Kidney (tissue), 22 donors: ENCODE measurements at places on chromosomes 2 and 18. TPM values are rescaled to one million over a fixed set of nuclear protein-coding genes. Genes with fewer than 3 reads are reported as not detected.

GRCh38 chr2:17816396-17817245 lies at the start of gene MSGN1:
TSS of gene MSGN1 (plus strand) at chr2:17816460. CDS start at chr2:17816519, 59 bp downstream.
- DNase-seq = no peak

GRCh38 chr18:22439447-22439846 lies 21.7 kb upstream of the CTAGE1 start:
- no peak for DNase-seq

DNA sequence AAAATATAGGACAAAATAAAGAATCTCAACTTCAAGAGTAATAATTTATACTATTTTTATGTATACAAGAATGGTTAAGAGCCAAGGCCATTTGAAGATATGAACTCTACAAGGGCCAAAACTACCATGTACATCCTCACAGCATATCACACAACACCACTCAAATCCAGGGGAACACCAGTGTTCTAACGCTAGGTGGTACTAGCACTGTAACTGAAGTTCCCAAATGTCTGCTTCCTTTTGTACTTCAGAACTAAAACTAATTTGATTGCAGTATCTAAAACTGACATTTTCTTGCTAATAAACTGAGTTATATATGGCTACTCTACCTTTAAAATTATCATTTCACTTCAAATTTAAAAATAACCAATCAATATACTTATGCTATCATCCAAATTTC lies 47.0 kb downstream of the REV1 start:
- DNase-seq = no peak

- DNase-seq = no peak
These were observed 100.8 kb upstream of the ATP5MC3 start for GRCh38 chr2:175282300-175282699.

DNA sequence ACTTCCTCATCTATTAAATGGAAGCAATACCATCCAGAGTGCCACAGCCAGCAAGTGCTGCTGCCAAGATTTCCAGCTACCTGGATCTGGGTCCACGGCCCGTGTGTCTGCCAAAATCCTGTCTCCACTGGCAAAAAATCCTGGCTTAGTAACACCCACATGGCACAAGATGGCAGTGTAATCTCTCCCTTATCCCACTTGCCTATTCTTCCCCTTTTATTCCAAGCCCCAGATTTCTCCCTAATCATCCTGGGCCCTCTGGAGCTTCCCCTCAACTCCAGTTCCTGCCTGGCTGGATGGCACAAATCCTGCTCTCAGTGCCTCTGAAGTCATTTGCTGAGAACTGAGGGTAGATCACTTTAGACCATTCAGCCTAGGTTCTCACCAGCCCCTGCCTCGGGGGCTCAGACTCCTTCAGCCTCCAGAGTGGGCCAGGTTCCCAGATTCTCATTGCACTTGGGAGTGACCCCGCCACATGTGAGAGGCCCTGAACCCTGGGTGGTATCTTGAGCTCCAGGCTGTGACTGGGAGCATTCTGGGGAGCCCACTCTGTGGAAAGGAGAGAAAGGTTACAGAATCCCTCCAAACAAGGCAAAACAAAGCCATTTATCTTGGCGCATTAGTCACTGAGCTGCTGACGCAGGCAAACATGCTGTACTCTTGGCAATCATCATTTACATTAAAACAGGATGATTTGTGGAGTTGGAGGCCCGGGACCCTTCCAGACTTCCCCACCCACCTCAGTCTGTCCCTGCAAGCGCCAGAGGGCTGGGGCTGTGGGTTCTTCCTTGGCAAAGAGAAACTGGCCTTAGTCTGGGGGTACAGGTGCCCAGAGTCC lies 325.8 kb downstream of the DYSF start:
- DNase-seq = peak; percentile 73

DNA sequence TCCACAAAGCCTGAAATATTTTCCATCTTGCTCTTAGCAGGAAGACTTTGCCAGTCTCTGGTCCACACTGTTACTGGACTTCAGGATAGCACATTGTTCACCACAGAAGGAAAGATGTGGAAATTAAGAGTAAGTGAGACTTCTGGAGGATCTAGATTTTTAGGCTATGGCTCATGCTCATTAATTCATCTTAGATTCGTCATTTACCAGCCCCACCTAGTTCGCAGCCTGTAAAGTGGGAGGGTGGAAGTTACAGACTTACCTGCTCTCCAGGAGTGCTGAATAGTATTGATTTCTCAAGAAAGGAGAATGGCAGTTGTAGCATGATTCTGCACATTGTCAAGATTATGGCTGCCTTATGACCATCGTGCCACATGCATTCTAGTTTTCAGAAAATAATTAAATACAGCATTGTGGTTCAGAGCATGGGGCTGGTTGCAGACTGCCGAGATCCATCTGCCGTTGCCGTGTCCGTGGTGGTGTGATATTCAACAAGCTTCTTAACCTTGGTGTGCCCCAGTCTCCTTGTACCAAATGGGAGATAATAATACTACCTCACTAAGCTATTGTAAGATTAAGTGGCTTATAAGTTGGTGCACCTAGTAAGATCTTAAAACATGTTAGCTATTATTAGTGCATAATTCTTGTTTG lies 56.8 kb downstream of the RNF144A start:
- no peak for DNase-seq

- DNase-seq = no peak
These were observed 40.0 kb upstream of the PUM2 start for GRCh38 chr2:20390524-20391123.

GRCh38 chr2:182291296-182291695 lies 135.5 kb downstream of the PDE1A start:
- DNase-seq = no peak

- no peak for DNase-seq
These were observed 18.6 kb upstream of the KLHL30 start for GRCh38 chr2:238119756-238120462.

The ZAP70 gene
- polyA plus RNA-seq = 0.37 TPM

The CCDC85A gene
- 0.65 TPM for polyA plus RNA-seq

The MDH1B gene
- 7.1 TPM for polyA plus RNA-seq

The STK36 gene
- polyA plus RNA-seq = 18.5 TPM

The CHST10 gene
- 6.2 TPM for polyA plus RNA-seq
